ENCODE measurements at places on chromosomes 16 and 17. TPM values are rescaled to one million over a fixed set of nuclear protein-coding genes. Genes with fewer than 3 reads are reported as not detected.

HOXB7 gene
- not detected for total RNA-seq

ATF7IP2 gene
- 51.1 TPM for total RNA-seq

HNF1B gene
- total RNA-seq: not detected

EVPL gene
- not detected for total RNA-seq

KRT31 gene
- total RNA-seq: not detected

CDK3 gene
- 9.6 TPM for total RNA-seq

ANKRD13B gene
- total RNA-seq: 1.3 TPM

KRTAP17-1 gene
- total RNA-seq: not detected

LGALS9C gene
- total RNA-seq: not detected

NPIPB6 gene
- 4.7 TPM for total RNA-seq

NHERF2 gene
- total RNA-seq: 2.1 TPM

CDRT15 gene
- total RNA-seq: not detected

CA7 gene
- total RNA-seq: not detected

TOX3 gene
- total RNA-seq: not detected

ZNF652 gene
- total RNA-seq: 68.6 TPM

IKZF3 gene
- 116 TPM for total RNA-seq

CYBA gene
- total RNA-seq: 386 TPM

CCL18 gene
- not detected for total RNA-seq

CA4 gene
- not detected for total RNA-seq

SMIM5 gene
- total RNA-seq: not detected

TP53TG3C gene
- not detected for total RNA-seq

SCGB1C2 gene
- total RNA-seq: not detected

CDH8 gene
- not detected for total RNA-seq

LRRC75A gene
- 5.4 TPM for total RNA-seq

SMIM36 gene
- not detected for total RNA-seq

OGFOD3 gene
- total RNA-seq: 28.8 TPM

MYH2 gene
- total RNA-seq: not detected

PDK2 gene
- total RNA-seq: 39.1 TPM

HS3ST3B1 gene
- total RNA-seq: 38.8 TPM

C16orf54 gene
- total RNA-seq: 143 TPM

NGFR gene
- total RNA-seq: not detected

KCNG4 gene
- not detected for total RNA-seq
